ENCODE measurements at places on chromosomes 3 and 15.

GRCh38 chr3:105686278-105686897 lies 182.4 kb downstream of the CBLB start:
- DNase-seq, result no peak

DNA sequence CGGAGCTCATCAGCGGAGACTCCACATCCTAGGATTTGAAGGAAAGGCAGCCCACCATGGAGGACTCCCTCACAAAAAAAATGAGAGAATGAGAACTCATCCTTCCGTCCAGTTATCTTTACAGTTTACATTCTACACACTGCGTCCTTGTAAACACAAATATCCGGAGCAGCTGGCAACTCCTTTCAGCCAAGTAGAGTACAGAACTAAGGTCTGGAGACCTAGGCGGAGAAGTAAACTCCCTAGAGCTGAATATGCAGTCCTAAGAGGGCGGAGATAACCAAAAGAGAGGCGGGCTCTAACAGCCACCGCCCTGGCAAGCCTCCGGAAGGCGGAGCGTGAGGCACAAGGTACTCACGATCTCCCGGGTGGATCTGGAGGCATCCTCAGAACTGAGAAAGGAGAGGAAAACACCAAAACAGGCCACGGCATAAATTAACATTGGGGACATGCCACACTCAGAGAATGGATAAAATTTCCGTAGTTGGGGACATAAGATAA lies 924 bp upstream of the SIN3A start:
- no peak for DNase-seq

DNA sequence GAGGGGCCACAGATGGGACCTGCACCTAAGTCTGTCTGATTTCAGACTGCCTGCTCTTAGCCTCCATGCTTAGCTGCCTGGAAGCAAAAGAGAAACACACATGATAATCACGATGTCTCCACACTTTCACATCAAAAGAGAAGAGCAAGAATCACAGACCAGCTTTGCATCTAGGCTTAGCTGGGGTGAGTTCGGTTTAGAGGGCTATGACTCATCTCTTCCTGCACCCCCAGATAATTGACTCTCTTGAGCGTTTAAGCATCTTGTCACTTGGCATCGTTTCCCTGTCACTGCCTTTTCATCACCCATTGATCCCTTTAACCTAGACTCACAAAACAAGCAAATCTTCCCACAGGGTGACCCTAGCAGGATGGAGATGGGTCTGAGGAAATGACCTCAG lies 124.0 kb downstream of the NTRK3 start:
- no peak for DNase-seq

GRCh38 chr15:31461911-31462480 lies 135.4 kb downstream of the KLF13 start:
- DNase-seq, result no peak

DNA sequence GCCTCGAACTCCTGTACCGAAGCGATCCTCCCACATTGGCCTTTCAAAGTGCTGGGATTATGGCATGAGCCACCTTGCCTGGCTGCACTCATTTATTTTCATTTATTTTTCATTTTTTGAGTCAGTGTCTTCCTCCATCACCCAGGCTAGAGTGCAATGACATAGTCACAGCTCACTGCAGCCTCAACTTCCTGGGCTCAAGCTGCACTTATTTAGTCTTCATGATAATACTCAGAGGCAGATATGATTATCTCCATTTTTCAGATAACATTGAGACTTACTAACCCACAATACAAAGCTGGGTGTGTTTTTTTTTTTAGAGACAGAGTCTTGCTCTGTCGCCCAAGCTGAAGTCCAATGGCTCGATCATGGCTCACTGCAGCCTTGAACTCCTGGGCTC lies 10.0 kb downstream of the PRKCI start:
- DNase-seq, result no peak

DNA sequence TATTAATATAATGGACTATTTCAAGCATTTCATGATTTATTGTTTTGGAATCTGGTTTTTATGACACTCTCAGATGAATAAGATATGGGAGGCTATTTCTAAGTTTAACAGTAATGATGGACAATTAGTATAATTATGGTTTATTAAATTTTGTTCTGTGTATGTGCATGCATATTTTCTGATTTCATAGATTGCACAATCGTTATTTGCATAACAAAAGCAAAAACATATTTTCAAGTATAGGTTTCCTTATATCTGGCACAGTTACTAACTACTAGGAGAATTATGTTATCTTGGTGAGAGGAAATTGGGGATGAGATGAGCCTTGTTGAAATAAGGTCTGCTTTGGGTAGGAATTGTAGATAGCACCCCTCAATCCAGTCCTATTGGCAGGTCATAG lies 413.1 kb downstream of the MCTP2 start:
- DNase-seq, result no peak

Measured in DMS153 (cell line).